ENCODE measurements at places on chromosomes 2 and 18.

GRCh38 chr2:156436497-156437085 lies 412 bp downstream of the GPD2 start:
- no peak for DNase-seq

DNA sequence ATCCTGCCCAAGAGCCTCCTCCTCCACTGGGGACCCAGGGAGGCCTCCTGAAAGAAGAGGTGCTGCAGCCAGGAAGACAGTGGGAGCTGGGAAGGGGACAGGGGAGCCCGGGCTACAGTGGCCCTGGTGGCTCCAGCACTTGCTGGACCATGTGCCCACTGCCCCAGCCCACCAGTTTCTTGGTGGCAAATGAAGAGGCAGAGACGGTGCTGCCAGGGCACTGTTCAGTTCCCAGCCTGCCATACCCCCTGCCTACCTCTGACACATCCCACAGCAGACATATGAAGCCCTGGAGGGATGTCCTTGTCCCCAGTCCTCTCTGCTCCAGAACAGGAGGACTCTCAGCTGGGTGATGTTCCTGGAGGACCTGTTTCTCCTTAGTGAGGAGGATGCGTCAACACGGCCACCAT lies 3.7 kb downstream of the RAMP1 start:
- DNase-seq, result no peak

- no peak for DNase-seq
These were observed 87.1 kb upstream of the EPAS1 start for GRCh38 chr2:46210063-46210462.

- DNase-seq, result no peak
These were observed 46.3 kb downstream of the GPC1 start for GRCh38 chr2:240481720-240482119.

GRCh38 chr18:35411625-35412351 lies 34.7 kb upstream of the ZNF396 start:
- DNase-seq, result no peak

- no peak for DNase-seq
These were observed 3.7 kb upstream of the ASIC4 start for GRCh38 chr2:219510512-219511135.

GRCh38 chr2:232653441-232653840 lies 20.0 kb downstream of the EFHD1 start:
- DNase-seq, result no peak

DNA sequence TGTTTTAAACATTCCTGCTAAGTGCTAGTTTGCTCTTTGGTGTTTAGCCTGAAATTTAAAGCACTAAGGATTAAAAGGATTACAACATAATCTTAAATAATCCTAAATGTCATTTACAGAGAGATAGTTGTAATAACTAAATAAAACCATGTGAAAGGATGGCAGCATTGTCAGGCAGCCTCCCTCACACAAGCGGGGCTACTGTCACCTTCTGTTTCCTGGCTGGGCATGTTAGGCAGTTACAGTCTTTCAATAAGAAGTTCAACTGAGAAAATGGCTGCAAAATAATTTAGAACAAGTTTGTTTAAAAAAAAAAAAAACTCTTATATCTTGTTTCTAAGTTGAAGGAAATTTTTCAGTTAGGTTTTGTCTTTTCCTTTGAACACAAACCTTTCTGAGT lies 124.9 kb downstream of the ARHGAP15 start:
- DNase-seq, result no peak

DNA sequence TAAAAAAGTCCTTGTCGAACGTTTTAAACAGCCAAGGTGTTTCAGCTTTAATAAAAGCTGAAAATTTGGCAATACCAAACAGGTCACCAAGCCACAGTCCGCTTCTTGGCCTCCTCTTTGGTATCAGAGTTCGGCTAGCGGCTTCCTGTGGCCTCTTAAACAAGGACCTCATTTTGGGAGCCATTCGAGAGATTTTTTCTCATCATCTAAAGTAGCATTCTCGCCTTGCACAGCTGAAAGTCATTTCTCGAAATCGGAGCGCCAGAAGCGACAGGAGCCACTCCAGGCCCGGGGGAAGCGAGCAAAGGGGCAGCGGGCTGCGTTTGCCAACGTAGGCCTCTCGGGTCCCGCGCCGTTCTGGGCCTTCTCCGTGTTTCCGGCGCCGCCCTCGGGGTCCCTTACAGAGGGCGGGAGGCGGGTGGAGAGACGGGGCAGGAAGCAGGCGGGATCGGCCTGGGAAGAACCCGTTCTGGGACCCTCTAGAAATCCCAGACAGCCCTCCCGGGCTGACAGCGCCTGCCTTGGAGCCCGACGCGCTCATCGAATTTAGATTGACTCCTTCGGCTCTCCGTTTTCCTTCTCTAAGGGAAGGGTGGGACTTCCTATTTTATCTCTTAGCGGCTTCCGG lies 522 bp upstream of the ZNF407 start:
- no peak for DNase-seq

DNA sequence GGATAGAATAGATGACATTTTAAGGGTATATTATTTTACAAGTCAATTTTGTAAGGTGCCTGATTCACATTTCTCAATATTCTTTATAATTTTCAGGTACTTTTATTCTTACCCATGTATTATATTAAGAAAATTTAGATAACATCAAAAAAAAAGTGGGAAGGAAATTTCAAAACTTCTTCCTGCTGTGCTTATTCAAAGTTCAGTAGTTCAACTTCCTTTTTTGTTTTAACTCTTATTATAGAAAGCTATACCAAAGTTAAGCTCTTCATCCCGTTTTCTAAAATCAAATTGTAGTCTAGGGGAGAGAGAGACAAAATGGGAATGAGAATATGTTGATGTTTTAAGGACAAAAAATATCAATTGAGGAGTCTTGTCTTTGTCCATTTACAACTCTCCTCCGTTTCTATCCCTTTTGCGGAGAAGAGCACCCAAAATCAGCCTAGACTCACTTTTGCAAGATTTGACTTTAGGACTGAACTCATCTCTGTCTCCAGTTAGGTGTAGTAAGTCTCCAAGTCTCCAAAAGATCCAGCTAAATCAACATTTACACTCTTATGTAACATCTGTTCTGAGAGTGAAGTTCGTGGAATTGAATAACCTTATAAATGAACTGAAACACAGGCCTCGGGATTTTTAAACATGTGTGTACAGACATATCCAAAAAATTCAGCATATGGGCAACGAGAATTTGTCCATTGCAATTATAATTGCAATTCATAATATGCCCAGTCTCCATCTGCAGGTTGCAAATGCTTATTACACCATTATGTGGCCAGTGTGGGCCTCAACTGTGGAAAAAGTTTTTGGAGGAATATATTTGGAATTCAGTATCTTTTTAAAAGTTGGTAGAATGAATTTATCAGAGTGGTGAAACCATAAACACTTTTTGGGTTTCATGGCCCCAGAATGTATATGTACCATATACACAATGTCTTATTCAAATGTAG lies 23.9 kb downstream of the FAM124B start:
- DNase-seq, result no peak

GRCh38 chr2:3611589-3611988 lies 16.7 kb downstream of the COLEC11 start:
- no peak for DNase-seq

DNA sequence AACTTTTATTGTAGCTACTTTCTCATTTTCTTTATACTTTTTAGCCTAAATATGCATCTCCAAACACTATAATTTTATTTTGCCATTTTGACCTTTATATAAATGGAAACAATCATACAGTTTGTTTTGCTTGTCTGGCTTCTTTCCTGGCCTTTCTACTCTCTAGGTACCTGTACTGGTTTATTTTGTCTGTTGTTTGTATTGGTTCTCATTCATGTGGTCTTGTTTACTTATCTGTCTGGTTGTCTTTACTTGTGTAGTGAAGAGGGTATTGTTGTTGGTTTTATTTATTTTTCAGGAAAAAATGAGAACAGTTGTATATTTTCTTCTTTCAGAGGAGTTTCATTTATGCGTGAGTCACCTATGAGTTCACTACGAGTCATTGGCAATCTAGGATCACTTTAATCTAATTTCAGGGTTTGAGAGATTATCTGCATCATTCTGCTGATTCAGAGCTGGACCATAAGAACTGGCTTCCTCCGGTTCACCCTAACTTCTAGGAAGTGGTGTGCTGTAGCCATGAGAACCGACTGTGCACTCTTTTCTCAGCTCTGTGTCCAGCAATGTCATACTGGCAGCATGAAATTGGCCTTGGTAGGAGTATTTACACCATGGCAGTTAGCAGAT lies 33.1 kb upstream of the HDAC4 start:
- DNase-seq, result no peak

- DNase-seq, result no peak
These were observed 130.2 kb downstream of the RGPD3 start for GRCh38 chr2:106338043-106338442.

GRCh38 chr2:132978840-132979239 lies 308.8 kb upstream of the LYPD1 start:
- DNase-seq, result no peak

DNA sequence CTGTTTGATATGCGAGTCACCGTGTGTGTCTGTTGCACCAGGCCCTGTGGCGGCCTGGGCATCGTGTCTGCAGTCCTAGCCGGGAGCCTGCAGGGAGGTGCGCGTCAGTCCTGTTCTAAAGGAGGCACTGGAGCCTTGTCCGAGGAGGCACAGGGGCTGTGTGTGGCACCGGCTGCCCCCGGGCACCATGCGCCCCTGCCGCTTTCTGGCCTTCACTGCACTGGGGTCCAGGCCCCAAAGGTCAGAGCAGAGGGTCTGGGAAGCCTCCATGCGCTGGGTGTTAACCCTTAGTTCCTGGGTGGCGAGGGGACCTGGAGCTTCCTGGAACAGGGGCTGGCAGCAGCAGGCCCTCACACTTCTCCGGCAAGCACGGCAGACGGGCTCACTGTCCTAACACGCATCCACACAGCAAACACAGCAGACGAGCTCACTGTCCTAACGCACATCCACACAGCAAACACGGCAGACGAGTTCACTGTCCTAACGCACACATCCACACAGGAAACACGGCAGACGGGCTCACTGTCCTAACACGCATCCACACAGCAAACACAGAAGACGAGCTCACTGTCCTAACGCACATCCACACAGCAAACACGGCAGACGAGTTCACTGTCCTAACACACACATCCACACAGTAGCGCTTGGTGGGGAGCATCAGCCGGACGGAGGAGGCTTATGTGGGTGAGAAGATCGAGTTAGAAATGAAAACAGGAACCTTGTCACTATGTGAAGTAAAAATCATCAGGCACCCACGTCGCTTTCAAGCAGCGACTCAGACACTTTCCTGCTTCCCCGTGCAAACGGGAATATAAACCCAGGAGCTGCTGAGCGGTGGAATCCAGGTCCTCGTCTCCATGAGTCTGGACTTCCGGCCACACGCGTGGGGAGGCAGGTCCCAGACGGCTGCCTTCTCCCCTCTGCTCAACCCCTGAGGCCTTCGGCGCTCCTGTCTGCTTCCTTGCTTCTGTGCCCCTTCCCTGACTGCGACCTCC lies 65.3 kb downstream of the TPO start:
- DNase-seq, result no peak
